Kidney epithelial cell (primary cell): ENCODE measurements at places on chromosomes 16 and 17. TPM values are rescaled to one million over a fixed set of nuclear protein-coding genes. Genes with fewer than 3 reads are reported as not detected.

DNA sequence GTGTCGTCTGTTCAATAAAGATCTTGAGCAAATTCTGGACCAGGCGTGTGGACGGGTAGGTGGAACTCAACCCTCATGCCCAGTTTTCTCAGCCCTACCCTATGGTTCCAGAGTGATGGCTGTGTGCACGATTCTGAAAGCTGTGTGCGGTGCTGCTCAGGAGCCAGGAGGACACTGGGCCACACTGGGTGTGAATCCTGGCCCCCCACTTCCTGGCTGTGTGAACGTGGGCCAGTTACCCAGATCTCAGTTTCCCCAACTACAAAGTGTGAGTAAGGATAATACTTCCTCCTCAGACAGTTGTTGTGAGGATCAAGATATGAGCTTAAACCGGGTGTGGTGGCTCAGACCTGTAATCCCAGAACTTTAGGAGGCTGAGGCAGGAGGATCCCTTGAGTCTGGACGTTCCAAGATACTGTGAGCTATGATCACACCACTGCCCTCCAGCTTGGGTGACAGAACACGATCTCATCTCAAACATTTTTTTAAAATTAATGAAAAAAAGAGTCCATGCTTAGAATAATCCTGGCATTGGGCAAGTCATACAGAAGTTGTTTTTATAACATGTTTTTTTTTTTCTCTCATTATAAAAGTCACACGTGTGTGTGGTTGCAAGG lies 14.7 kb upstream of the MPRIP start:
- no peak for DNase-seq

DNA sequence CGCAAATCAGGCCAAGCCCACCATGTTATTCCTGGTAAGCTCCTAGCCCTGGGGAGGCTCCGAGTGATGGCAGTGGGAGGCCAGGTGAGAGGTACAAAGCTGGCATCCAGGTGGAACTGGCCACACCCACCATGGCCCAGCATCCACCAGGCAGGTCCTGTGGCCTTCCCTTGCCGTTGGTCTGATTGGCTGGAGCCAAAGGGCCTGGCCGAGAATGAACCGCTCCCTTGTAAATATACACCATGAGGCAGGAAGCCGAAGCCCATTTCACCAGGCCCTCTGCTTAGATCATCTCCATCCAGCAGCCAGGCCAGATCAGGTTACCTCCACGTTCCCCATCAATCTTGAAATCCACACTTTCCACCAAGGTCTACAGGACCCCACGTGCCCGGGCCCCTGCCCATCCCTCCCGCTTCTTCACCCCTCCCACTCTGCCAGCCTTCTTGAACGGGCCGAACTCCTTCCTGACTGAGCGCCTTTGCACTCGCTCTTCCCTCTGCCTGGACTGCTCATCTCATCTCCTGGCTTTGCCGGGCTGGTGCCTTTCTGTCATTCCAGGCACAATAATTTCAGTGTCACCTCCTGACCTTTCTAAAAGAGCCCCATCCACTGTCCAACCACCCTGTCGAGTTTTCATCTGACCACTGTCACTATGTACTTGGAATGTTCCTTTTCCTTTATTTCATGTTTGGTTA lies 5.8 kb downstream of the SOCS1 start:
- no peak for DNase-seq

DNA sequence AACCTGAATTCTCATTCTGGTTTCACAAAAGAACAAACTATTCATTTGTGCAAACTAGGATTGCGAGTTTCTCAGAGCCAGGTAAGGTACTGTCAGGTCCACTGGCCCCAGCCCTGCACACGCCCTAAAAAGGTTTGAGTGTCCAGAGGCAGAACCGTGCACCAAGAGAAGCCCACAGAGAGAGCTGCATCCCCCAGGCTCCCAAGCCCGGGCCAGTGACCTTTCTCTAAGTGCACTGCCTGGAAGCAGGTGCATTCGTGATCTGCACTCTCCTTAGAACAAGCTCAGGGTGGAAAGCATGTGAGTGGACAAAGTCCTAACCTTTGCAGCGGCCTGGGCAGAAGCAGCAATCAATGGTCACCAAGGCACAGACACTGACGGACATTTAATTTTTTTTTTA lies 26.8 kb downstream of the MEAK7 start:
- DNase-seq = no peak

DNA sequence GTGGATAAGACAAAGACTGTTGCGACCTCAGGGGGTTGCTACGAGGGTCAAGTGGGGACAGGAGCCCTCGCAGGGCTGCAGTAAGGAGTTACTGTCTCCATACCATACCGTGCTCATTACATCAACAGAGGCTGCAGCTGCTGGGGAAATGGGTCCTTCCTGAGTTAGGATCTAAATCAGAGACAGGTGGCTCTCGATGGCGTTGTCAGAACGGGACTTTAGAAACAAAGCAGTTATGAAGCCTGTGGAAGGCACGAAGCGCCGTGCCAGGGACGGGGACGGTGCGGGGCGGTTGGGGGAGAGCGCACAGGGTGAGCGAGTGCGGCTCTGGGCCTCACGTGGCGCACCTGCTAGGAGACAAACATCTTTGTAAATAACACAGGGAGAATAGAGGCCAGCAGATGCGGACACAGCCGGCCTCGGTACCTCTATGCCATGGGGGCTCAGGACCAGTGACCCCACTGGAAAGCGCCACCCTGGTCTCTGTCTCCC lies 34.4 kb downstream of the ZCCHC14 start:
- no peak for DNase-seq

GRCh38 chr17:68675723-68676122 lies 74.6 kb upstream of the FAM20A start:
- DNase-seq = no peak

GRCh38 chr17:16465861-16466338 lies 26.1 kb downstream of the LRRC75A start:
- no peak for DNase-seq

- DNase-seq = no peak
Observed at GRCh38 chr17:81652906-81653771, 3.2 kb downstream of the PDE6G start.

The SDK2 gene
- 1.2 and 1.6 TPM in 2 replicates for total RNA-seq

The GLIS2 gene
- total RNA-seq = 11.5 and 14.7 TPM in 2 replicates

The DOC2A gene
- total RNA-seq = 0.33 TPM in 1 of 2 replicates, not detected in the other
